ENCODE measurements at places on chromosomes 7 and 10.

- no peak for DNase-seq
These were observed 130.0 kb downstream of the ELAPOR2 start for GRCh38 chr7:86929293-86930109.

GRCh38 chr10:42482411-42482810, 156.0 kb downstream of the ZNF33B start:
- no peak for DNase-seq

- DNase-seq, result no peak
These were observed 47.8 kb downstream of the BRI3 start for GRCh38 chr7:98329100-98329790.

GRCh38 chr10:29771376-29771775, 136.6 kb upstream of the SVIL start:
- no peak for DNase-seq

GRCh38 chr7:36911788-36912187, 187.5 kb upstream of the AOAH start:
- no peak for DNase-seq

GRCh38 chr7:108569381-108570145, at the start of the genes DNAJB9 and THAP5:
TSS of gene DNAJB9 (plus strand) at chr7:108569874. CDS start at chr7:108571727, 1,853 bp downstream.
TSS of gene THAP5 (minus strand) at chr7:108569706. CDS start at chr7:108569569, 137 bp downstream.
- DNase-seq, result peak; percentile 92

DNA sequence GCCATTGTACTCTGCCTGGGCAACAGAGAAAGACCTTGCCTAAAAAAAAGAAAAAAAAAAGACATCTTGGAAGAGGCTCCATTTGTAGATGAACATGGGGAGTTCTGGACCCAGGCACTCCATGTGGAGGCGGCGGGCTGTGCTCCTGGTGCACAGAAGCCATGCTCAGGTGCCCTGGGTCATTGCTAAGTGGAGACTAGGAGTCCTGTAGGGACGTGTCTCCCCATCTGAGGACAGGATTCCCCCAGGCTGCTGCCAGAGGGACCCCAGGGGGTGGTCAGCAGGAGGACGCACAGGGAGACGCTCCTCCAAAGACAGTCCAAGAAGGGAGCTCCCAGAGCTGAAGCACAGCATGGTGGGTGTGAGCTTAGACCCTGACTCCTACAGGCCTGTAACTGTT, 34.3 kb downstream of the SBDS start:
- DNase-seq, result no peak

GRCh38 chr10:111996103-111996502, 187.5 kb downstream of the GPAM start:
- peak; percentile 16 for DNase-seq

DNA sequence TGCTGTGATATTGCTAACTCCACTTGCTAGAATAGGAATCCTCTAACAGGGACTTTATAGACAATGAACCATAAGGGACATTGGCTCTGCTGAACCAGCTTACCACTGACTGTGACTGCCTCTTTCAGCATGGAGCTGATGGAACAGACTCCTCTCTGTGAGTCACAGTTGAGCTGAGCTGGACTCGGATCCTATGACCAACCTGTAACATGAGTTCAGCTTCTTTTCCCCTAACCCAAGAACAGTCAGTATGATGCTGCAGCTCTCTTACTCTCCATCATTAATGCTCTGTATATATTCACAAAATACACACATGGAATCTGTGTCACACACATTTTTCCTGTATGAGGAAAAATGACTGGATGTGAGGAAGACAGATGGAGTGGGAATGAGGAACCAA, 177.9 kb upstream of the BET1 start:
- DNase-seq, result no peak

- DNase-seq, result no peak
These were observed 127.8 kb upstream of the PPIF start for GRCh38 chr10:79219322-79219957.

DNA sequence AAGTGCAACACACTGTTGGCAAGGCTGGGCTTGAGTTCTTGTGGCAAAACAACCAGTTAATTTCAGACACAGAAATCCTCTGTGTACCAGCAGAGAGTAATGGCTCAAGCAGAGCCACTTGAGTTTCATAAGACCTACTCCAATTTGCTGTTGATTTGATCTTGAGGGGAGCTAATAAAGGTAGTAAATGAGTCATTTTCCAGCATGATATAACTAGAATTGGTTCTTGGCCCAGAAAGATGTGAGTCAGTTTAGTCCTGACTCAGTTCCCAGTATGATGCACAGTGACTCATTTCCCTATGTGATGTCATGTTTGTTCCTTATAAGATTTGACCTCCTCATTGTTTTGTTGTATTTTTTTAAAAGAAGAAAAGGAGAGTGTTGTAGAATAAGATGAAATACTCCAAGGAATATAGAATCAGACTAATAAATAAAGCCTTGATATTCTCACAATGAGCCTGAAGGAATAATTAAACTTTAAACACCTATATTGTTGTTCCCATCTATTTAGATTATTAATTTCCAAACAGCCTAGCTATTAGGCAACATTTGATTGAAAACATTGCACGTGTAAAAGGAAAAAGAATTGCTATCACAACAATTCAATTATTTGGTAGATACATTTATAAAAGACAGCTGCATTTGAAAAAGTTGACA, 186.2 kb downstream of the REEP3 start:
- peak; percentile 51 for DNase-seq

- no peak for DNase-seq
These were observed 29.1 kb upstream of the LBX1 start for GRCh38 chr10:101258179-101258885.

DNA sequence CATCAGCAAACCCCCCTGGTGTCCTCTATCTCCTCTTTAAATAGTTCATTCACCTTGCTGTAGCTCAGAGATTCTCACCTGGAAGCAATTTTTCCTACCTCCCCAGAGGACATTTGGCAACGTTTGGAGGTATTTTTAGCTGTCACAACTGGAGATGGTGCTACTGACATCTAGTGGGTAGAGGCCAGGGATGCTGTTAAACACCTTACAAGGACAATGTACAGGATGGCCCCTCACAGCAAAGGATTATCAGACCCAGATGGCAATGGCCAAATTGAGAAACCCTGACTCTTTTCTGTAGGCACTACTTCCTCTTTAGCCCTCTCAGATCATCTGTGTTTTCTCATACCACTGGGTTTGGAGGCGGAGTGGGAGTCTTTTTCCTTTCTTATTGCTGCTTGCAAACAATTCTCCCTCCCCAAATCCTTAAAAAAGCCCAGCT, 13.2 kb upstream of the TRA2A start:
- DNase-seq, result peak; percentile 32

DNA sequence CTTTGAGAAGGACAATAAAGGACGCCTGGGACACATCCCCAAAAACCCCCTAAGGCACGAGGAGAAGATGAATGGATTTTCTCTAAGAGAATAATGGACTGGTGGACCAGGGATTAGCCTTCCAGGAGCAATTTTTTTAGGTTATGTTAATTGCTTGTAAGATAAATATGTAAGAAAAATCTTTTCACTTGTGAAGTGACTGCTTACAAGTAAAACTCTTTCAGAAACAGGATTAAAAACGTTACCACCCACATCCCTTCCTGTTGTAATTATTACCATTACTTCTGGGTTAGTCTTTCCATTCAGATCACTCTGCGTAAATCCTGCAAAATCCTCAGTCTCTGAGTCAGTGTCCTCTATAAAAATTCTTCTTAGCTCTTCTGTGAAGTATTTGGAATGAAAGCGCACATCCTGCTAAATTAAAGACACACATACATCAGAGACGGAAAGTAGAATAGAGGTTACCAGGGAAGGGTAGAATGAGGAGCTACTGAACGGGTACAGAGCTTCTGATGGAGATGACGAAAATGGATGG, 34.3 kb downstream of the CDCA7L start:
- DNase-seq, result no peak

DNA sequence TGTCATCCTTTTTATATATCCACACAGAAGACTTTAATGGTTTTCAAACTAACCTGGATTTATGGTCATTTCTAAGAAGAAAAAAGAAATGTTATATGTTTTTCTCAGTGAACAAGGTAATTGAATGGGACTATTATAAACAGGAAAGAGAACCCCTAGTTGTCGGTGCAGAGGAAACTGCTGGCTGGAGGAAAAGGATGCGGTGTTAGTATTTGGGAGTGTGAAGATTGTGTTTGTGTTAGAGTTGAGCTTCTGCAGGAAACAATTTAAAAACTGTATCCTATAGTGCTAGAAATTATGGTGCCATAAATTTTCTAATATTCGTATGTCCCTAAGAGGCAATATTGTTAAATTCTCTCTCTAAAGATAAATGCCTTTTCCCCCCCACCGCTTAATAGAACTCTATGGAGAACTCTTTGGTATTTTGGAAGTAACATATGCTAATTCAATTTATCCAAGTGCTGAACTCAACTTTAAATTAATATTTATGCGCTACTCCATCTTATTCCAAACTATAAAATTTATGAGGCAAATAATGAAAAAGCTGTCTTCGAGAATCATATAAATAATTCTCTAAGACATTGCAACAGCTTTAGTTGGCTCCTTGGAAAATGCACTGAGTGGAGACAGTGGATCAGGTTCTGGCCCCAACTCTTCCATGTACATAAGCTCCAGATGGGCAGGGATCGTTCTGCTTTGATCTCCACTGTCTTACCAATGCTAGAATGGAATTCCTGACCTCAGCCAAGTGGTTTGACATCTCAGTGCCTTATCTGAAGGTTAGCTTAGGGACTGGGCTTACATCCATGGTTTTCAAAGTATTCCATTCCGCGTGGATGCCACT, 5.6 kb downstream of the BZW2 start:
- no peak for DNase-seq

DNA sequence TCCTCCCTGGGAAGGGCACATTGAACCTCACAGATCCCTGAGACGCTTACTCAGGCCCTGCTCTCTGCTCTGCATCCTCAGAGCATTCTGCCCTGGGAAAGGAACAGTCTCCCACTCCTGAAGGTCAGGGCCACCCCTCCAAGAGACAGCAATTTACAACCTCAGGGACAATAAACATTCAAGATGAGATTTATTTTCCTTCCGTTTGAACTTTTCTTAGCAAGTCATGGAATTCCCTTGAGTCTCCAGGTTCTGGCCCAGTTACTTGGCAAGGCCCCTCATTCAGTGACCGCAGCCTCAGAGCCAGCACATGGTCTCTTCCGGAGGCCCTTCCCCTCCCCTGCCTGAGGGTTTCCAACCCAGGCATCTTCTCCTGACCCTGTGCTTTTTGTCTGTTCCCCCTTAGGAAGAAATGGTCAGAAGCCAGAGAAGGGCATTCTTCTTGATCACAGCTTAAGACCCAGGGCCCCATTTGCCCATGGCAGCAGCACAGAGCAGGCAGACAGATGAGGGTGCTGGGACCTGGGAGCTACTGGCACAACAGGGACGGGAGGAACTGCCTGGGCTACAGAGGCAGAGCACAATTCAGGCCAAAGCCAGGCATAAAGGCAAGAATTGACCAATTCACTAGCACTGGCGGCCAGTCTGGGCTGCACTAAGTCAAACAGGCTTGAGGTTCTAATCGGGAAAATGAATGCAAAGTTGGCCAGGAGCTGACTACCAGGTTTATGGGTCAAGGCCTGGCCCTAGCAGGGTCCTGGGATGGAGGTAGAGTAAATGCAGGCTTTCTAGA, 56.7 kb downstream of the VSTM4 start:
- no peak for DNase-seq

GRCh38 chr10:51224671-51225161, 150.4 kb downstream of the PRKG1 start:
- DNase-seq, result no peak

DNA sequence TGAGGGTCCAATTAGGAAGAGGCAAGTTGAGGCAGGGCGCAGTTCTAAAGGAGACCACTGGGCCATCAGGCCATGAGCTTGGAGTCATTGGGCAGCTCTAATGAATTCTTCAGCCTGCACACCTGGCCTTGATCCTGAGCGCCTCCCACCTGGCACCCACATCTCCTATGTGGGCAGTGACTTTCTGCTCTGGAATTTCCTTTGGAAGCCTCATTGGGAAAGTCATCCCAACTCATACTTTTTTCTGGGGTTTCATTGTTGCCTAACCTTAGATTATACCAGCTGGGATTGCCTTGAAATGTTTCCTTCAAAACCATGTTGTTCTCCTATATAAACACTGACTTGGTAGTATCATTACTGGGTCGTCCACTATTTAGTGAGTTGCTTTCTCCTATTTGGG, 54.1 kb downstream of the PLPP4 start:
- no peak for DNase-seq

DNA sequence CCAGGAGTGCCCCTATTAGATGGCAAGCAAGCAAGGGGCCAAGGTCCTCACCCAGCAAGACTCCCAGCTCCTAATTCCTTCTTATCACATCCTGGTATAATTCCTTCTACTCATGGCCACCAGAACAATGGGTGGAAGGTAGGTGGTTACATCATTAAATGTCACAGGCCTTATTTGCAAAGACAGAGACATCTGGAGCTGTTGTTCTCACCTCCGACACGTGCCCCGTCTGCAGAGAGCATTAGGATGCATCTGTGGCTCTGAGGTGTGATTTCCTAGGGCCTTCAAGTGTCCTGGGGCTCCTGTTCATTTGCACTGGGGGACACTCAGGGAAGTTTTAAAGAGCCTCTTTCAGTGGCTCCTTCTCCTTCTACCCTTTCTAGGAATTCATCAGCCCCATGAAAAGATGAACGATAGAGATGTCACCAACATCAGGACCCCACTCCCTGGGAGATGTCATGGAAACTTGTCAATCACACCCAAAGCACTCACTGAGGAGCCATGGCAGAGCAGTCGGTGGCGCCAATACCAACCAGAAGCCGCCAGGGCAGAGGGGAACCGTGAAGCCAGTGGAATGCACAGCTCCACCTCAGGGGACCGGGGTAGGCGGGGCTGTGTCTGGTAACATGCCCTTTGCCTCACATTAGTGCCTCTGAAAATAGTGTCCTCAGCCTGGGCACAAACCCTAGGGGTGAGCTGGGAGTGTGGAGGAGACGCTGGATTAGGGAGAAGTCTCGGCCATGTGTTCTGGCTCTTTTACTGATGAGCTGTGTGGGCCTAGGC, 2.9 kb upstream of the ATP6V0E2 start:
- no peak for DNase-seq

DNA sequence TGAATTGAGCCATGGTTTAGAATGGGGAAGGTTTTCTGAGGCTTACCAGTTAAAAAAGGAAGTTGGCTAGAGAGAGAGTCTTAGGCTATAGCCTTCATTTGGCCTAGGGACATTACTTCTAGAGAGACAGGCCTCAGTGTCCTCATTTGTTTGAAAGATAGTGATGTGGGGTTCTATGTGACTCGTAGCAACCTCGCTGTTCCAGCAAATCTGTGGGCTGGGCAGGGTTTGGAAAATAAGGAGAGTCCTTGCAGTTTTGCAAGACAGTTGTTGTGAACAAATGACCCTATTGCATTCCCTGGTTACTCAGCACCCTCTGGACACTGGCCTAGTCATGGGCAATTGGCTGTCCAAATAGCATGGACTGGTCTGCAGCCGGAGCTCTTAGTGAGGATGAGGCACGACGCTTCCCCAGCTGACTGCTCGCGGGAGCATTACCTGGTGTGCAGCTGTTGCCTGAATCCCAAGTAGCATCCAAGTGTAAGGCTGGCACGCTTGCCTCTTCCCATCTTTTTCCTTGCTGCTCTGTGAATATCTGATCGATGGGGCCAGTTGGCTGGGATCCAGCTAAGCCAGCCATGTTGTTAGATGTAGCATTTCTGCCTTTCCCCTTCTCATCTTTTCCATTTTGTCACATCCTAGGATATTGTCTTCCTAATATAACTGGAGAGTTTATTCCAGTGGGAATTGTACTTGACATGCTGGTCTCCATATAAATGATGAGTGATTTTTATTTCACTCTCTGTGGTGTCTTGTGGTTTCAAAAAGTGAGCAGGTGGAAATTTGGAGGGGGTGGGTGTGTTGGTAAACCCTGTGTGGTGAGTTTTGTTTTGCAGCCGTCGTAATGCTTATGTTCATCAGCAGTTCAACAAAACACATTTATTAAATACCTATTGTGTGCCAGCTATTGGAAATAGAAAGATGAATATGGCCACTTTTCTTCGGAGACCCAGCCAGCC, 99.8 kb downstream of the SND1 start:
- no peak for DNase-seq
